ENCODE measurements at places on chromosomes 11 and 22. TPM values are rescaled to one million over a fixed set of nuclear protein-coding genes. Genes with fewer than 3 reads are reported as not detected.

- DNase-seq: no peak
Measured at GRCh38 chr11:28108958-28109357, 770 bp downstream of the METTL15 start.

DNA sequence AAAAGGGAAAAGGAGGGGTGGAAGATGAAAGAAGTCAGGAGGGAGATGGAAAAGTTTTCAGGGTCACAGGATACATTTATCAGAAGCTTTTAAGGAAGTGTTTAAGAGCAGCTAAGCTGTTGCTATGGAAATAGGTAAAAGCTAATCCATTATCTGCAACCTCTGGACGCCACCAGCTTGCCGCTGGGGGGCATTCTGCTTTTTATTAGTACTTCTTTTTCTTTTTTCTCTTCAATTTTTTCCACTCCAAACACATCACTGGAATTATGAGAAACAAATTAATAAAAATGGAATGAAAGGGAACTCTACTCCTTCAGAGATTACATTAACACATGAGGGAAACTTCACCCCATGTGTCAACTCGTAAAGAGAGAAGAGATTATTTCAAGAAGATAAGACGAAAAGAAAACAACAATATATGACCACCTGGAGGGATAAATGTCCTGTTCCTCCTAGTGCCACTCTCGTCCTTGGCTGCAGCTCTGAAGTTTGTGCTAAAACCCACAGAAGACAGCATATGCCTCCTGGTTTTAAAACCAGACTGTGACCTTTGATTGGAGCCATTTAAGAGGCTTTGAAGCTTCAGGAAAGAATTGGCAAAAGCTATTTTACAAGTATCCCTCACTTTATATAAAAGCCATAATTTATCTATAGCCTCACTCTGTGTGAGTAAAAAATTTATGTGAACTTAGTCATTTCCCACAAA, 972.8 kb downstream of the OPCML start:
- DNase-seq: no peak

MPPED1 gene
- total RNA-seq: not detected

- DNase-seq: no peak
Measured at GRCh38 chr11:93329936-93330445, 551 bp upstream of the DEUP1 start.

APLNR gene
- not detected for total RNA-seq

- DNase-seq: no peak
Measured at GRCh38 chr11:78831571-78831970, 256.9 kb upstream of the NARS2 start.

STK33 gene
- 25.1 TPM for total RNA-seq

DNA sequence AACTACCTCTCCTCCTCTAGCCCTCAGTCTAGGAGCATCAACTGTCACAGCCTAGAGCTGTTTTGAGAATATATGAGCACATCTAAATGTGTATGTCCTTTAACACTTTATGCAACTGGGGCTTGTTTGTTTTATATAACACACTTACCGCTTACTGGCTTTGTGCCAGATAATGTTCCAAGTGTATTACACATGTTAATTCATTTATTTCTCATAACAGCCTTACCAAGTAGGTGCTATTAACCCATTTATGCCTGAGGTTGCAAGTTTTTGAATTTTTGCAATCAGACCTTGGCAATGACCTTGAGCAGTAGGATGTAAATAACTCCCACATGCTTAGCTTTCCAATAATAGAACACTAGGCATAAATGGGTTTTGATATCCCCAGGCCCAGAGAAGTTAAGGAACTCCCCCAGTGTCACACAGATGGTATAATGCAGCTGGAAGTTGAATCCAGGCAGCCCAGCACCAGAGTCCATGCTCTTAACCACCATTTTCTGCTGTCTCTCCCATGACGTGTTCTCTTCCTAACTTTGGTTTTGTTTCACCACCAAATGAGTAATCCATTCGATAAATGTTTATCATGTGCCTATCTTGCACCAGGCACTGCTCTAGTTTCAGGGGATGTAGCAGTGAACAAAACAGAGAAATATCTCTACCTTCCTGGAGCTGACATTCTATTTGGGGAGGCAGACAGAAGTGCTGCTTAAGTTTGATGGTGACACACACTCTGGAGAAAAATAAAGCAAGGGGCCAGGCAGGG, 23.1 kb downstream of the PRDM11 start:
- DNase-seq: no peak

DNA sequence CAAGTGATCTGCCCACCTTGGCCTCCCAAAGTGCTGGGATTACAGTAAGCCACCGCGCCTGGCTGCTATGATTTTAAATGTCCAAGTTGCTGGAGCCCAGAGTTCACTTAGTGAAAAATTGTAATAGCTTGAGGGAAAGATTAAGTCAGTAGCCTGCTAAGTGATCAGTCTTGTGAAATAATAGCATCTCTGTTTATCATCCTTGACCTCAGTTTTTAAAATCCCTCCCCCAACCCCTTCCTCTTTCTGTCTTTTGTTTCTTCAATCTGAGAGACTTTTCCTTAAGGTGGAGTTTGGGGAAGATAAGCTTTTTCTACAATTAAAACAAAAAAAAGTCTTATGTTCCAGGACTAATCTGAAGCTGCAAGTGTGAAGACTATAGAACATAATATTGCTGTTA, 6.4 kb downstream of the HIPK3 start:
- DNase-seq: no peak

DNA sequence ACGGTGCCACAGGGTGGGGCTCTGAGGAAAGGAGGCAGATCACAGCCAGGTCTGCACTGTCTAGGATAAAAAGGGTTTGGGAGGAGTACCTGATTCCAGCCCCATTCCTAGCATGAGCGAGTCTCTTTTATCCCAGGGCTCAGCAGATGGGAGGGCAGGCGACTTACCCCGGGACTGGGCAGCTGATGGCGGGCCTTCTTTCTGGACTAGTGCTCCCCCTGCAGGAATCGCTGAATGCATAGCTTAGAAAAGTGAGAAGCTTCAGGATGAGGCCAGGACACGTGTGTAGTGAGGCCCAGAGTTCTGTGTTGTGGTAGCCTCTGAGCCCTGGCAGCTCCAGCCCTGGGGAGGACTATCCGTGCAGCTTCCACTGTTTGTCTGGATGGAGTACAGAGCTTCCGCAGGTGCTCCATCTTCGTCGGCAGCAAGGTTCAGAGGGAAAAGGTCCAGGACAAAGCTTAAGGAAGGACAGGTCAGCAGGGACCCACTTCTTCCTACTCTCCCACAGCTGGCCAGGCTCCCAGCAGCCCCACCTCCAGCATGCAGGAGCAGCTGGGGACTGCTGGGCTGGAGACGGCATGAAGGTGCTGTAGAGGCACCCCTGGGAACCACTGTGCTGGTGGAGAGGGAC, 30.4 kb downstream of the COMMD9 start:
- peak; percentile 73 for DNase-seq

ANO9 gene
- total RNA-seq: 20.0 TPM
